NCI-H1436 treated with DMSO at 0.1 percent for 48 hours (cell line): ENCODE measurements at places on chromosomes 7 and 10.
A peak's percentile ranks its signal among the peaks of the same experiment; 100 is the strongest.

DNA sequence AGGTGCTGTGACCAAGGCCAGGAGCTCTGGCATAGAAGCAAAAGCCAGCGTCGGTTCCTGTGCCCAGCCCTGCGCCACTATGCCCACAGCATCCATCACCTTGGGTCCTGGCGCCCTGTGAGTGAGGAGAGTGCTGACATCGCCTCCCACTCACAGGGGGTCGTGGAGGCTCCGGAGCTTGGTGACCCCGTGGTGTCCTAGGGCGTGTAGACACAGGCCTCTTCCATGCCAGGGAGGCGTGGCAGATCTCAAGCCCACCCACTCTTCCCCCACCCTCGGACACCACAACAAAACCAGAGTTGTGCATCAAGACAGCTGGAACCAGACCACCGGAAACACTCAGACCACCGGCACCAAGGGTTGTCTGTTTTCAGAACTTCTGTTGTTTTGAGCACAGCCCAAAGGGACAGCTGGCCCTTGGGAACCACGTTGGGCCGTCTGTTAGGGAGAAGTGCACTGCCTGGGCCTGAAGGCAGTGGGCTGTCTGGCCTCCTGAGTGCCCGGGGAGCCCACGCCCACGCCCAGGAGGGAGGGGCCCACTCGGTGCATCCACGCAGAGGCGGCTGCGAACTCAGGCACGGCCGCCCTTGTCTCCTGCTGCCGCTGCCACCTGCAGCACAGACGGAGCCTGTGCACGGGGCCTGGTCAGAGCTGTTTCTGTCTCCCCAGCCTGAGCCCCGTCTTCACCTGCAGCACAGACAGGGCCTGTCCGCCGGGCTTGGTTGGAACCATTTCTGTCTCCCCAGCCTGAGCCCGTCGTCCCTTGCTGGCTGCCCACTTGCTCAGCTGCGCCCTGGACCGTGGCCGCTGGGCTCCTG lies 106.3 kb downstream of the INPP5A start:
- DNase-seq = no peak

DNA sequence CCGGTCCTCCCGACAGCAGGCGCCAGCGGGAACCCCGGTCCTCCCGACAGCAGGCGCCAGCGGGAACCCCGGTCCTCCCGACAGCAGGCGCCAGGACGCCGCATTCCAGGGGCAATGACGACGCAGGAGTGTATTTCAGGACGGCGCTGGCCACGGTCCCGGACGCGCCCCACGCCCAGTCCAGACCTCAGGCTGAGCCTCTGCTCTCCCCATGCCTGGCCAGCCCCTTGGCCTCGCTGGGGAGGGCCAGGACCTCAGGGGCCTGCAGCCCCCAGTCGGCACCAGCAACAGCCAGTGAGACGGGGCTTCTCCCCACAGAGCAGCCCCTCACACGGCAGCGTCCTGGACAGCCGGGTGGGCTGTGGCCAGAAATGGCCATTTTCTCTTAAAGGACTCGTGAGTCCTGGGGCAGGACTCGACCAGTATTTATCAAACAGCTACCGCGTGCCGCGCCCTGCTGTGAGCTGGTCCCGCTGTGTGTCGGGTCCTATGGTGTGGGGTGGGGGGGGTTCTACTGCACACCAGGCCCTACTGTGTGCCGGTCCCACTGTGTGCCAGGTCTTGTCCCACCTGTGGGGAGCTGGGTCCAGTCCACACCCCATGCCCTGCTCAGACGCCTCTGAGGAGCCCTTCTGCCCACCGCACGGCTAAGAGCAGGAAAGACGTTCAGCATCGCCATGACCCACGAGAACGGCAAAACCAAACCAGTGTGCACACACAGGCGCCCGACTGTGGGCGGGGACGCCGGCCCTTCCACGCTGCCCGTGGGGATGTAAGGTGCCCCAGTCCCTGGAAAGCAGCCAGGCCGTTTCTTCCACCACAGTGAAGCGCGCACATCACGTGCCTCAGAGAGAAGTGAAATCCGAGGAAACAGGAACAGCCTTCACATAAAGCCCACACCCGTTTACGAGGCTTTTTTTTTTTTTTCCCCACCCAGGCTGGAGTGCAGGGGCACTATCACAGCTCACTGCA lies 33.3 kb downstream of the GET4 start:
- no peak for DNase-seq

DNA sequence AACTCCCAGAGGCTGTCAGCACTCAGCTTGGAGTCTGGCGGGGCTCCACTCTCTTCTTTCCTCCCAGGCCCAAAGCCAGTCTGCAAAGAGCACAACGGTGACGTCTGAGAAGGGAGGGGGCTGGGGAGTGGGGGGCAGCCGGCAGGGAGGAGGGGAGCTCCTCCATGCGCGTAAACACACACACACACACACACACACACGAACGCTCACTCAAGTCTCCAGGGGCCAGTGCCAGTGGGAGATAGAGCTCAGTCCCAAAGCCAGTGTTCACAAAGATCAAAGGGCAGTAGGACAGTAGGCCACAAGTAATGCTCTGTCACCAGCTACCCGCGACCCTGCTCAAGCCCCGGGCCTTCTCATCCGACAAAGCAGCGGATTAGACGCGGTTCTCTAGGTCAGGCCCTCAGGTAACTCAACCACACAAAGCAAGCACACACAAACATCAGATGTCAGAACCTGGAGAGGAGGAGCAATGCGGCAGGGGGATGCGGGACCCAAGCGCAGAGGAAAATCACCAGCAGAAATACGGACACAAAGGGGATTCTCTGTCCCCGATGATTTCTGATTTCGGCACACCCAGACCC lies 19.9 kb downstream of the TCAF1 start:
- DNase-seq = no peak

GRCh38 chr7:67654642-67655041 lies 658.0 kb downstream of the TYW1 start:
- DNase-seq = no peak

GRCh38 chr10:12533151-12533550 lies 183.8 kb downstream of the CAMK1D start:
- no peak for DNase-seq

GRCh38 chr7:134587750-134588149 lies 38.8 kb downstream of the AKR1B15 start:
- DNase-seq = no peak

- DNase-seq = no peak
Observed at GRCh38 chr7:44639671-44640321, 33.4 kb downstream of the OGDH start.

DNA sequence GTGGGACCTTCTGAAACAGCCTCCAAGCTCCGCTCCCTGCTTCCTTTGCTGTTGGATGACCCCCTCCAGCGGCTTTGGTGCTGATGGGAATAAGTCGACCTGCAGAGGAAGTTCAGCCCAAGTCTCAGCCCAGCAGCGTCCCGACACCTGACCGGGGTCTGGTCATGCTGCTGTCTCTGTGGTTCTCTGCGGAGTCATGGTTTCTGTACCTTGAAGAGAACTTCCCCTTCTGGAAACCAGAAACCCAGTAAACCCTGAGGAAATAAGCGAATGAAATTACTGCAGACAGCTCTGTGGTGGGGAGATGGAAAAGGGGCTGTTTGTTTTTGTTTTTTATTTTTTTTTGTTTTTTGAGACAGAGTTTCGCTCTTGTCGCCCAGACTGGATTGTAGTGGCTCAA lies 18.3 kb upstream of the ZNF12 start:
- DNase-seq = no peak

GRCh38 chr7:44324481-44325200 lies 753 bp downstream of the CAMK2B start:
- no peak for DNase-seq

DNA sequence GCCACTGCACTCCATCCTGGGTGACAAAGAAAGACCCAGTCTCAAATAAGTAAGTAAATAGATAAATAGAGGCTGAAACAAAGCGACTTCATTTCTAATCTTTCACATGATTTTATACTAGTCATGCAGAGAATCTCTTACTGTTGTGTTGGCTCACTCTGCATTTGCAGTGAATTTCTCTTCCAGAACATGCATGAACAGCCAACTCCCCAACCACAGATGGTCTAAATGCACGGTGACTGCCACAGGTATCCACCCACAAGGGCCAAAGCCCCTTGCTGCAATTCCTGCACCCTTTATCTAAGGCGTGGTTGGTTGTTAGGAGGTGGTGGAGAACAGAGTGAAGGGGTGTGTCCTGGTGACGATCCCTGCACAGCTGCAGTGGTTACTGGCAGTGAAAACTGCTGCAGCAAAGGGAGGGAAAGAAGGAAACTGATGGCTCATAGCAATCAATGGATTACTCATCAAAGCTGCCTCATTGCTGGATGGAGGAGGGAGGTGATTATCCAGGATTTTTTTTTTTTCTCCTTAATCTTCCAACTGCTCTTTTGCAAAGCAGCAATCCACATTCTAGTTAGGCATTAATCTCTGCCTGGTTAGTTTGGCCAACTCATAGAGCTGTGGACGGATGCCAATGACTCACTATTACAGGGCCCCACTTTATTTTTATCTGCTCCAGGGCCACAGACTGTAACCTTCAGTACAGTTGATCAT lies 50.6 kb downstream of the PRTFDC1 start:
- DNase-seq = no peak

GRCh38 chr7:101402081-101402779 lies 39.6 kb downstream of the COL26A1 start:
- DNase-seq = no peak

DNA sequence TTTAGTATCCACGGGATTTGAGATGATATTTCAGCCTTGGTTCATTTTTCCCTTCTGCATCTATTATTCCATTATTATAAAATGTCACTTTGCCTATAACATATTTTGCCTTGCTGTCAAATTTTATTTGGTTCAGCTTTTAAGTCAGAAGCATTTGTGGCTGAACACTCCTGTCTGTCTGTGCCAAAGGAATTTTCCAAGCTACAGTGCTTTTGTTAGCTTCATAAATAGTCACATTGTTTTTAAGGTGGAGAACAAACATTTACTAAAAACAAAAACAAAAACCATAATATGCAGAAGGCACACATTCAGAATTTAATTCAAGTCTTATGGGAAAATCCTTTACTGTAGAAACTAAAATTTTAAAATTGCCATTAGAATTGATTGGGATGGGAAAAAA lies 33.8 kb upstream of the ELMO1 start:
- no peak for DNase-seq

GRCh38 chr7:154509192-154509591 lies 457.0 kb downstream of the DPP6 start:
- DNase-seq = no peak

GRCh38 chr10:122245136-122245535 lies 26.0 kb upstream of the BTBD16 start:
- peak; percentile 88 for DNase-seq

- no peak for DNase-seq
Observed at GRCh38 chr7:13016036-13016581, 328.7 kb downstream of the ARL4A start.

DNA sequence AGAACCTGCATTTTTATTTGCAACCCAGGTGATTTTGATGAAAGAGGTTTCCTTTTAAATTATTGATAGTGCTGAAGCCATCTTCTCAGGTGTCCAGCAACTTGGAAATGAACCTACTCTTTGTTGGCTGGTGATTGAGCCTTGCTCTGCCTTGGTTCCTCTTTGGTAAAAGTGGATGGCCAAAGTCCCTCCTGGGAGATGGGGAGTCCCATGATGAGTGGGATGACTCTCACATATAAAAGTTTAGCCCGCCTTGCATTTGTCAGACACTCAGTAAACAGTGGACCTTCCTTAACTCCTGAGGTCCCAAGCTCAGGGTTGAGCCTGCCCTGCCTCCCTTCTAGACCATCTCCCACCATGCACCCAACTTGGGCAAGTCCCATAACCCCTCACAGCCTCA lies 28.9 kb upstream of the KAT6B start:
- no peak for DNase-seq

GRCh38 chr10:108112218-108112617 lies 947.7 kb upstream of the SORCS1 start:
- no peak for DNase-seq

GRCh38 chr7:133778472-133778871 lies 348.7 kb upstream of the LRGUK start:
- no peak for DNase-seq

GRCh38 chr10:63217120-63217605 lies 84.0 kb downstream of the NRBF2 start:
- peak; percentile 8 for DNase-seq

DNA sequence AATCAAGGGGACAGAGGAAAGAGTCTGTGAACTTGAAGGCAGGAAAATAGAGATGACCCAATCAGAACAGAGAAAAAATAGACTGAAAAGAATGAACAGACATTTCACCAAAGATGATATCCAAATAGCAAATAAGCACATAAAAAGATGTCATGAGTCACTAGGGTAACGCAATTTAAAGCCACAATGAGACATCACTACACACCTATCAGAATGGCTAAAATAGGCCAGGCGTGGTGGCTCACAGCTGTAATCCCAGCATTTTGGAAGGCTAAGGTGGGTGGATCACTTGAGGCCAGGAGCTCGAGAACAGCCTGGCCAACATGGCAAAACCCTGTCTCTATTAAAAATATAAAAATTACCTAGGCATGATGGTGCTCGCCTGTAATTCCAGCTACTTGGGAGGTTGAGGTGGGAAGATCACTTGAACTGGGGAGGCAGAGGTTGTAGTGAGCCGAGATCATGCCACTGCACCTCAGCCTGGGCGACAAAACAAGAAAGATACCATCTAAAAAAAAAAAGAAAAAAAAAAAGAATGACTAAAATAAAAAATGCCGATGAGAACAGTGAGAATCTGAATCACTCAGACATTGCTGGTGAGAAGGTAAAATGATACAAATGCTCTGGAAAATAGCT lies 100.9 kb downstream of the LHPP start:
- DNase-seq = no peak

- no peak for DNase-seq
Observed at GRCh38 chr7:157576415-157576814, 239.6 kb downstream of the DNAJB6 start.

GRCh38 chr7:64686493-64687184 lies 20.7 kb downstream of the ZNF107 start:
- DNase-seq = no peak

GRCh38 chr7:110007320-110008063 lies 1083.4 kb upstream of the LRRN3 start:
- DNase-seq = no peak

DNA sequence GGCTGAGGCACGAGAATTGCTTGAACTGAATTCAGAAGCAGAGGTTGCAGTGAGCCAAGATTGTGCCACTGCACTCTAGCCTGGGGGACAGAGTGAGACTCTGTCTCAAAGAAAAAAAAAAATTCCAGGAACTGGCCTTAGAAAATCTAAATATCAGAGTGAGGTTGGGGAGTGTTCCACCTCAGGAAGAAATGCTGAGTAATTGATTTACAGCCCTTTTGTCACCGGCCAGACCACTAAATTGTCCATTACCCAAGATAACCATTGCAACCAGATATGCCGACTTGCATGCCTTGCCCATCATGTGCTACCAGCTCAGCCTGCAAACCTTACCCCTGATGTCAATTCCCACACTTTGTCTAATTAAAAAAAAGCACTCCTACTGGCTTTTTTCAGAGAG lies 42.4 kb downstream of the CRCP start:
- no peak for DNase-seq

DNA sequence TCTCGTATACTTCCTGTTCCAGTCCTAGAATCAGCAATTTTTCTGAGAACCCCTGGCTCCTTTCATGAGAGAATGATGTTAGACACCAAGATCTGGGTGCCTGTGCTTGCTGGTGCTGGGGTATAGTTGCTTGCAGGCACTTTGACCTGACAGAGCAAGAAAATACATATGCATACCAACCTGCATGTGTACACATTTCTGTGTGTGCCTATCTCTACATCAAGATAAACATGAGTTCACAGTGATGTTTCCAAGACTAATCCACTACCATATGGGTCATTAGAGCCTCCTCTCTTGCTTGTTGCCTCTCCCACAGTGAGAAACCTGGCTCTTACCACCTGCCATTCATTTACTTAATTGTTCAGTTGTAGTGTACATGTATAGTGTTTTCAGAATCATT lies 229.1 kb upstream of the IGFBP3 start:
- DNase-seq = no peak
